ENCODE measurements at places on chromosomes 12 and 14.
A peak's percentile ranks its signal among the peaks of the same experiment; 100 is the strongest.

GRCh38 chr12:119181202-119181601 is 2.5 kb downstream of the HSPB8 start:
- no peak for DNase-seq

DNA sequence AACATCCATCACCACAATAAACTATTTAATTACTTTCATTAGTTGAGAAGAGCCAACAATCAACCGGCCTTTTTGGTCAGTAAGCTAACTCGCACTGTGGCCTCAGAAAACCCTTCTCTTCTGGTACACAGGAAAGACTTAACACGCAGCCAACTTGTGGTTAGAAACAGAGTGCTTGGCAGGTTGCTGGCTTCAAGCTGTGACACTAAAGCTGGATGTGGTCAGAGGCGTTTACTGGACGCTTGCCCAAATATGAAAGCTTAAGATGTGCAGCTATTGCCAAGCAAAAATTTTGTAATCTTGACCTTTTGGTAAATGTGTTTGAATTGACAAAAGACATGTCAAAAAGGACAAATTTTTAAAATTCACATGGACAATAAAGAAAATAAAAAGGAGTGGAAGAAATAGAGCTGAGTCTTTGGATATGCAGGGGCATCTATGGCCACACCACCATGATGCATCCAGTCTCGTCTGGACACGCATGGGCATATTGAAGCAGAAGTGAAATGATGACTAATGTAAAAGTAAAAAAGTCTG is 2.6 kb upstream of the KLRK1 start:
- no peak for DNase-seq

GRCh38 chr12:40726366-40726765 is 34.1 kb downstream of the CNTN1 start:
- DNase-seq = no peak

GRCh38 chr12:69935651-69936100 is 110.6 kb downstream of the MYRFL start:
- DNase-seq = no peak

DNA sequence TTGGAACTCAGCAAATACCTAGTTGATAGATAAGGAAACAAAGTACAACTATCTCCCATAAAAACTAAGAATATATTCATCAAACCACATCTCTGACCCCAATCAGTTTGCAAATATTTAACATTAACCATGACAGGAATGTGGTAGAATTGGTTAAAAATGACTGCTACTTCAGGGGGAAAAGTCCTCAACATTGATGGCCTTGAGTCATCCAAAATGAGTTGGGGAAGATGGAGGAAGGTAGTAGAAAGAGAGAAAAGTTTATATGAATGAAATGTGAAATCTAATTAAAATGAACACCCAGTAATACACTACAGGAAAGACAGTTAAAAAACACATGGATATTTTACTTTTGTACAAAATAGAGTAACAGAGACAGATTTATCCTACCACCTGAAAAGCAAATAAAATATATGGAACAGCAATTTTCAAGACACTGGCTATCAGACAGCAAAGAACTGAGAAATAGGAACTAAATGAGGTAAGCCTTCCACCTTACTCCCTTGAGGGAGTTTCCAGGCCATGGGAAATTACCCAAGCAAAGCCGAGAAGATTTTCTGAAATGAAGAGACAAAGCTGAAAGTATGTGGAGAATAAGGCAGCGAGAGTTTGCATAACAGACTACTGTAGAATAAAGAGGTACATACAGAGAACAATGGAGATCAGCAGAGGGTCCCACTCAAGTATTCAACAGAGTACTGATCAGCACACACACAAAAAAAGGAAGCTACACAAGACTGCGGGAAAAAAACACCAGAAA is 49.6 kb downstream of the TC2N start:
- DNase-seq = no peak

- DNase-seq = no peak
These were observed 723.7 kb downstream of the DIO2 start for GRCh38 chr14:79487632-79488031.

- DNase-seq = no peak
These were observed 6.1 kb upstream of the FGF6 start for GRCh38 chr12:4451694-4452093.

- no peak for DNase-seq
These were observed 126.4 kb upstream of the TMEM132C start for GRCh38 chr12:128140551-128140950.

- no peak for DNase-seq
These were observed 6.5 kb downstream of the RASAL1 start for GRCh38 chr12:113128802-113129663.

- DNase-seq = no peak
These were observed 649.6 kb downstream of the BCL11B start for GRCh38 chr14:98622208-98623051.

- DNase-seq = no peak
These were observed 62.2 kb downstream of the MBIP start for GRCh38 chr14:36258241-36258640.

GRCh38 chr12:128790221-128790620 is 33.5 kb downstream of the SLC15A4 start:
- DNase-seq = no peak

DNA sequence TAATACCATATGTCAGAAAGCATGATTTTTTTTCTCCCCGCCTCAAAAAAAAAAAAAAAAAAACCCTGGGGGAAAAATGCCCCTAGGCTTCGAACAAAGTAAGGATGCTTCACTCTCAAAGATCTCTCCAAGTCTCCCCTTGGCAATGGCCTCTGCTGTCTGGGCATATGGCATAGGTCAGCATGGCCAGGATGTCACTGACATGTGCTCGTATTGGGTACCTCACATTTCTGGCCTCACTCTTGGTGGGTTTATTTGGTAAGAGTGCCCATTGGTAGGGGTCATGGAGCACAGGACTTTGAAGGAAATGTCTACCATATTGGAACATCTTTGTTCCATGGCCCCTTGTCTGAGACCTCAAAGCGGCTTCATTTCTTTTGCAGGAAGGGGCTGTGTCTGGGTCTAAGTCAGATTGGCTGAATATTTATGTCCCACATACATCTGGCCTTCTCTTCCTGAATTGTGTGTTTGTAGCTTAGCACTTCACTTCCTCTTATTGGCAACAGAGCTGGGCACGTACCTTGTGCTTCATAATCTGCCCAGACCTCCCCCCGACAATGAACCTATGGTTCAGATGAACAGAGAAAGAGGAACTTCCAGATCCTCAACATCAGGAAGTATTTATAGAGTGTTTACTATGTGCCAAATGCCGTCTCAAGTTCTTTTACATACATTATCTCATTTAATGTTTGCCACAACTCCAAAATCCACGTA is 36.3 kb upstream of the OAS1 start:
- DNase-seq = no peak

DNA sequence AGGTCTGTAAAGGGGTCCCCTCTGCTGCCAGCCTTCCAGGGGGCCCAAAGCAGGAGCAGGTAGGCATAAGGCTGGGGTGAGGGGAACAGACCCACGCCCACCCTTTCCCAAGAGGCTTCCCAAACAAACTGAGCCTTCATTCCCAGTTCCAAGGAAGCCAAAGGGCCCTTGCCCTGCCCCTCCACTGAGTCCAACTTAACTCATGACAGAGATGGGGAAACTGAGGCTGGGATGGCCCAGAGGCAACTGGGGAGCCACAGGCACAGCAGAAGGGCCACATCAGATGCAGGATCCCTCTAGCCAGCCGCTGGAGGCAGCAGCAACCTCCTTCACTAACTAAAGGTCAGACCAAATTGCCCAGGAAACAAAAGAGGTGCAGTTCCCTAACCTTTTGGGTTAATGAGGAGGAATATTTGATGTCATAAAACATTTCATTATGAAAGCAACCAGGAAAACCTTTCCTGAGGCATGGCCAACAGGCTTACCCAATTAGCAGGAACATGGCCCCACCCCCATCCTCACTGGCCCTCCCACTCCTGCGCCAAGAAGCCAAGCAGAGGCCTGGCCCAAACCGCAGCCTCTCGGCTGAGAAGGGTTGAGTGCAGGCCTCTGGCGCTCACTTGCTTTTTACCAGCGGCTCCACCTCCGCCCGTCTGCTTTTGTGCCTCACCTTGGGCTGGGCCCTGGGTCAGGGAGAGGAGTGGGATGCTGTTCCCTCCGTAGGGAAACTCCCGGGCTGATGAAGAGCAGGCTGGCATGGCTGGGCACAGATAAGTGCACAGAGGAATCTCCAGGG is 293.5 kb upstream of the RTL1 start:
- no peak for DNase-seq

DNA sequence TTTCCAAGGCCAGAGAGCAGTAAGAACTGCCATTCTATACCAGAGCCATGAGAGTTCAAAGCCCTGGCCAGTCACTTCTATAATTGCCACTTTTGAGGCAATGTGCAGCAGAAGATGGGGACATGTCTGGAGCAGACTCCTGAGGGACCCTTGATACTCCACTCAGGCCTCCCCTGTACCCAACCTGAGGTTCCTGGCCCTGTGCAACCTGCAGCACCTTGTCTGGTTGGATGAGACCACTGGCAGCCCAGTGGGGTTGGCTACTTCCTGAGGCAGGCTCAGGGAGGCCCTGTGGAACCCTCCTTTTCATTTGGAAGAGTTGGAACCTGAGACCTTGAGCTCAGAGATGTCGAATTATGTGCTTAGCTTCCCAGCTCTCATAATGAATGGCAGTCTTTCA is 54.4 kb downstream of the GALNT16 start:
- DNase-seq = no peak

- DNase-seq = peak; percentile 49
These were observed 12.9 kb downstream of the BCL11B start for GRCh38 chr14:99258876-99259726.

DNA sequence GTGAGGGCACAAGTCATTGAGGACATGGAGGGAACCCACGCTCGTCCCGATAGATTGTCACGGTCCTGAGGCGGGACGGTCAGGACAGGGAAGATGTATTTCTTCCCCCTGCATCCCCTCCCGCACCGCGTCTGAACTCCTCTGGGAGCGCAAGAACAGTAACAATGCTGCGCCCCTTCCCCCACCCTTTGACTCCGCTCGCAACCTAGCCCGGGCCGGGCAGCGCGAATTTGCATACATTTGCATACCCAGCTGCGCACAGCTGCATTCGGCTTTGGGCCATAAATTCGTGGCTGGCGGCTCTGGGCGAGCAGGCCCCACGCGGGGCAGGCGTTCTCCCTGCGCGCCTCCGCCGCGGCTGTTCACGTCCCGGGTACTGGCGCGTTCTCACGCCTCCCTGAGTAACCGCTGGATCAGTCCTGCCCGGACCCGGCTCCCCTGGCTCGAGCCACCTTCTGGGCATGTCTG is 29.0 kb upstream of the SMUG1 start:
- no peak for DNase-seq

- DNase-seq = no peak
These were observed 25.6 kb downstream of the ATXN2 start for GRCh38 chr12:111573476-111573875.

DNA sequence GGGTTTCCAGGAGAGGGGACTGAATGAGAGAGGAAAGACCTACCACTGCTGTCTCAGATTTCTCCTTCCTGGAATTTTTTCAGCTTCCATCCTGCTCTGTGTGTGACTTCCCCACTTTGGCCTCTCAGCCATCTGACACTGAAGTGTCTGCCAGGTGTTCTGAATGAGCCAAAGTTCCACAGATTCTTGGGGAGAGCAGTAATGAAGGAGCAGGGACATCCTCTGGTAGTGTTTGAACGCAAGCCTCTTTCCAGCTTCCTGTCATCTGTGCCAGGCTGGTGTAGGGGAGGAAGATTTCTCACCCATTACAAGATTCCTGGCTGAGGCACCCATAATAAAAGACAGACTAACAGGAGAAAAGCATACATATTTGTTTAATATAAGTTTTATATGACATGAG is 141.7 kb upstream of the NRXN3 start:
- no peak for DNase-seq

DNA sequence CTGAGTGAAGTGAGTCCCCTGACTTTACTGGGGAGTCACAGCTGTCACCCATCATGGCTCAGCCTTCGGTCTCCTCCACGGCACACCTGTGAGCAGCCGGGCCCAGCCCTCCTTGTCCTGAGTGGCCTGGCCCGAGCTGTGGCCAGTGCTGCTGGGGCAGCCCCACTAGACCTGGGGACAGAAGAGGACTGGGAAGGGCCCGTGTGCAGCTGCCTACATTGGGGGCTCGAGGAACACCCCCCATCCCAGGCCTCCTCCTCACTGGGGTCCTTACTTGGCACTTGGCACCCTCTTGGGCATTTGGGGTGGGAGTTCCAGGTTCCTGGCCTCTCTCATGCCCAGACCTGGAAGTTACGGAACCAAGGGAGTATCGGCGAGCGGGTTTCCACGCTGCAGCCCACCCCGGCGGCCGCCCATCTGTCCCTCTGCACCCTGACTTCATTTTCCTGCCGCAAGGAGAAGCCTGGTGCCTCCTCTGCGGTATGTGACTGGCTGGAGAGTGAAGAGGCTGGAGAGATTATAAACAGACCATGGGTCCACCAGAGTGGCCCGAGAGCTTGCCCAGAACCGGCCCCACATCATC is 179.7 kb downstream of the KIF26A start:
- DNase-seq = no peak

DNA sequence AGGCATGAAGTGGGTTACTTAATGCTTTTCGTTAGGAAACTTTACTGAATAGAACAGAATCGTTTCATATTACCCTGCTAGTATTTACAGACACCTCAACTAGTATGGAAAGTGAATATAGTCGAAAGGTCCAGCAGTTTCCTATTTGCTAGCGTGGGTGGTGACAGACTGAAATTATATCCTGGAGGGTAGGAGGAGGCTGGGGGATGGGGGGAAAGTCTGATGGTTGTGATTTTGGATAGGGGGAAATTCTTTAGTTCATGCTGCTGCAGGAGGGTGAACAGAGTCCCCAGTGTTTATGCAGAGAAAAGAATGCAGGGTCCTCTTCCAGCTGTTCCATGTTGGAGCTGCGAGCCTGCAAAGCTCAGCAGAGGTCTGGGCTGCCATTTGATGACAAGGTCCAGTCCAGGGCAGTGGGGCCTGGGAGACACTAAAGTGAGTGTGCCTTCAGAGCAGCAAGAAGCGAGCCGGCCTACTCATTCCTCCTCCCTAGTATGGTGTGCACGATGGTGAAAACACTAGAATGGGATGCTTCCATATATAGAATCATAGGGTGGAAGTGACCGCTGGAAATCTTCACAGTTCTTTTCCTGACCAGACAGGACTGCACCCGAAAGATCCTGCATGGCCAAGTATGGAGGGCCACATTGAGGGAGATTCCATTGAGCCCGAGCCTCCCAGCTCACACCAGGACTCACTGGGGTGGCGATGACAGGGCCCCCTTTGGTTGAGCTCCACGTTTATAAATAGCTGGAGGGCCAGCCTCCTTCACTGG is 2.1 kb downstream of the SAMD4A start:
- DNase-seq = no peak

- no peak for DNase-seq
These were observed 247.1 kb downstream of the MSRB3 start for GRCh38 chr12:65525491-65526141.

GRCh38 chr14:32200368-32201192 is 1.3 kb upstream of the RNU6-7 start:
- DNase-seq = no peak

DNA sequence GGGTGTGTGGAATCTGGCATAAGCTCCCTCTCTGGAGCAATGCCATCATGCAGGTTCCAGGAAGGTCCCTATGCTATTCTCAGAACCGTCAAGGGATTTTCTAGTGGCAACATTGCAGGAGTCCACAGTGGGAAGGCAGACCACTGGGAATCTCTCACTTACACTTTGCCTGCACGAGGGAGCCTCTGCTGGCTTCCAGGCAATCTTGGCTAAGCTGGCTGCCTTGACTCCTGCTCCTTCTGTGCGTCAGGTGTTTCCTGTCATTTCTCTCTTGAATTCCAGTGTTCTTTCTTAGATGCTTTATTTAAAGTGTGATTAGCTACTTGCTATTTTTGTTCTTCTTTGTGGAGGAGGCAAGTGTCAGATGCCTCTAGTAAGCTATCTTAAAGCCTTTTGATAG is 414.0 kb upstream of the ATP2B1 start:
- DNase-seq = no peak
